ENCODE measurements at places on chromosomes 1 and 21.

DNA sequence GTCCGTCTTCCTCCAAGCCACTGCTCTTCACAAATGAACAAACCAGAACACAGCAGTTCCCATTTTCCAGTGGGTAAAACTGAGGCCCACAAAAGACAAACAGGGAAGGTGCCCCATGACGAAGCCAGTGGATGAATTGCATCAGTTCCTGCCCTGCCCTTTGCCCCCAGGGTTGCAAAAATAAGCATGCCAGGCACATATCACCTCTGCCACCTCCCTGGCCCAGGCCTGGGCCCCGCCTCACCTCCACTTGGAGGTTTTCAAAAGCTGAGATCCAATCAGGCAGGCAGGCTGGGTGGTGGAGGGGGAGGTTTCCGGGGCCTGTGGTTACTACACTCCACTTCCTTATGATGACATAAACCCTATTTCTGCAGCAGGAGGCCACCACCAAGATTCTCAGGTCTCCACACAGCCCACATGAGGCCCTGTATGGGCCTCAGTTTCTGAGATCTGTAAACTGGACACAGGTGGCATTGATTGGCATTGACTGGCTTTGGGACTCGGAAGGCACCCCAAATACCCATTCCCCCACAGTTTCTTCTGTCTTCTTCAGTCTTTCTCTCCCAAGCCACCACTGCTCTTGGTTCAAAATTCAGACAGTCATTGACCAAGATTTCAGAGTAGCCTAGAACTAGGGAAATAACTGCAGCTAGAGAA lies 4.1 kb downstream of the KIF21B start:
- no peak for DNase-seq

- peak; percentile 71 for DNase-seq
These were observed 582 bp downstream of the ORC1 start for GRCh38 chr1:52403566-52404115.

- no peak for DNase-seq
These were observed 50.5 kb downstream of the CASZ1 start for GRCh38 chr1:10745886-10746455.

DNA sequence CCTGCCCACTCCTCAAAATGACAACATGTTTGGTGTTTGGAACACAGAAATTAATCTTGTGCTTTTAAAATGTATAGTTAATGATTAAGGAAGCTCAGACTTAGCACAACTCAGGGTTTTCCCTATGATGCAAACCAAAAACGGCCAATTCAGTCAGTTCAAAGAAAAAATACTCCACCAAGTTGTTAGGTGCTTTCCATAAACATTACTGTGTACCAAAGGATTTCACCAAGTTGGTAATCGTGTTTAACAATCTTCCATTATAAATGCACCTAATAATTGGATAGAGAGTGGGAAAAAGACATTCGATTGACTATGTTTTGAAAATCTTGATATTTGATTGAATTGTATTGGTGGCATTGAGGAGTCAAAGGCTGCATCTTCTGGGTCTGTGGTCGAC lies 33.3 kb upstream of the DUSP10 start:
- no peak for DNase-seq

DNA sequence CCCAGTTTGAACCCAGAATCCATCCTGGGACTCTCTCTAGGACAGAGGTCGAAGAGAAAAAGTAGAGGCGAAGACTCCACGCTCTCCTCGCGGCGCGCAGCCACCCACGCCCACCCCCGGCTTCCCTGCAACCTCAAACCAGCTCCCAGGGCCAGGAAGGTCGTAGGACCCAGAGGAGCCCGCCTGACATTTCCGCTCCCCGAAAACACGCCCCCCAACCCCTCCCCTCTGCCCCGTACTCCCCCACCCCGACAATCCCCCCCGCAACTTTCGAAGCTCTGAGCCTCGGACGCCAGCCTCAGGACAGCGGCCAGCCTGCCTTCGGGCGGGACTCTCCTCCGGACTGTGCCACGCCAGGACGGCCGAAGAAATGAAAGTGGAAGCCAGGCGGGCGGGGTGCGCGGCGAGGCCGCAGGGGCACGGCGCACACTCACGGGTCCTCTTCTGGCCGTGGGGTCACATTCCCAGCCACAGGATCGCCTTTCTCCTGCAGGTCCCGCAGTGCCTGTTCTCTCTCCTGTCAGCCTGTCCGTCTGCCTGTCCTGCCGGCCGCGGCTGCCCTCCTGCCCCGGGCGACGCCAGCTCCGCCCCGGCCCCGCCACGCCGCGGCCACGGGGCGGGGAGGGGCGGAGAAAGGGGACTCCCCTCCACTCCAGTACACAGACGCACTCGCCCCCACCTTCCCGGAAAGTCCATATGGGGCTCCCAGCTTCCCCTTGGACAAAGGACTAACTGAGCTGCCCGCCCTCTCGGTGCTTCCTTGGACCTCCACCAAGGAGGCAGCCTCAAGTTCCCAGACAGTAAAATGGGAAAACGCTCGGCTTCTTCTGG lies at the start of gene MOB3C:
MOB3C (minus strand) TSS at position 535 of the 831 bp plus-strand sequence. CDS start 3,490 bp downstream, outside the sequence.
- DNase-seq: peak; percentile 67
